Keratinocyte (primary cell): ENCODE measurements at places on chromosomes 1 and 21. TPM values are rescaled to one million over a fixed set of nuclear protein-coding genes. Genes with fewer than 3 reads are reported as not detected.

GRCh38 chr1:226199971-226200370 lies 13.4 kb upstream of the ACBD3 start:
- DNase-seq: no peak

DNA sequence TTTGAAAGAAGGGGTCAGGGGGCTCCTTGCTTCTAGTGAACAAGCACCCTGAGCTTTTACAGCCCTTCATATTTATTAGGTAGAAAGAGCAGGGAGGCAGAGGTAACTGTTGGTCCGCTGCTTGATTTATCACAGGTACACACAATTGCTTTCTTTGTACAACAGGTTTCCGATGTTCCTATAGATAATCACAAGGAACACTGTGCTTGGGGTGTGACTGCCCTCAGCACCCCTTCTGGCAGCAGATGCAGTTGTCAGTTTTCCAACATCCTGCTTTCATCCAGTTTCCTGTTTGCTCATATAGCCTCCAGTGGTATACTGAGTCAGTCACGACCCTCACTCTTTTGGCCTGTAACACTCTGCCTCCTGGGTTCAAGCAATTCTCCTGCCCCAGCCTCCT lies 40.6 kb downstream of the SCP2 start:
- DNase-seq: no peak

The FCRL5 gene
- 0.03 TPM in 1 of 3 replicates, not detected in the others for polyA plus RNA-seq

DNA sequence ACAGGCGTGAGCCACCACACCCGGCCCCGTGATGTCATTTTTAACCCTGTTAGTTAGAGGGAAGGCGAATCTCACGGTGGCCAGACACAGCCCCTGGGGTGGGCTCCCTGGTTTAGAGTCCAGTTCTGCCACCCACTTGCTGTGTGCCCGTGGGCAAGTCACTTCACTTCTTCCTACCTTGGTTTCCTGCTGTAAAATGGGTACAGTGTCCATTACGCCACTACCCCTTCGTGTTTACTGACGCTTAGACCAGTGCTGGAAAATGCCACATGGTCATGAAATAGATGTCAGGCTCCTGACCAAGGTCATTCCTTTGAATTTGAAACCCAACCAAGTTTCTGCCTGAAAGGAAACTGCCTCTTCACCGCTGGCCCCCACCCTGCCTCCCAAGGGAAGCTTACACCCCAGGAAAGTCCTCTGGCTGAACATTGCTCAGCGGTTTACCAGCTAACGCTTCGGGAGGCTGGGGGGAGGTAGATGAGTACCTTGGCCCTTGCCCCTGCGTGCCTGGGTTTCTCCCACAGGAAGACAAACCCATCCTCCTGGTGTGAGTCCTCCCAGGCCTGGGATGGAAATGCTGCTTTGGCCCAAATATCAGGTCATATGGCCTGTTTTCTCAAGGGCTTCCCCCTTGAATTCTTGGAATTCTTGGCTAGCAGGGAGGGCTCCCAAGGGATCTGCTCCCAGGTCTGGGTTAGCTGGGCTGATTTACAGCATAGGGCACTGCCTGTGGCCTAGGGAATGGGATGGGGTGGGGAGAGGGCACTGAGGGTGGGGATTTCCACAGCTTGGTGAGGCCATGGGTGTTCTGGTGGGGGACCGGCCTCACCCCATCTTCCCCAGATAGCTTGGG lies 7.6 kb upstream of the AADACL4 start:
- no peak for DNase-seq

The LCE3B gene
- polyA plus RNA-seq: not detected in 3 replicates

GRCh38 chr21:34865400-34866241 lies 183.5 kb downstream of the RUNX1 start:
- no peak for DNase-seq
